ENCODE measurements at places on chromosomes 4 and X. TPM values are rescaled to one million over a fixed set of nuclear protein-coding genes. Genes with fewer than 3 reads are reported as not detected.

DNA sequence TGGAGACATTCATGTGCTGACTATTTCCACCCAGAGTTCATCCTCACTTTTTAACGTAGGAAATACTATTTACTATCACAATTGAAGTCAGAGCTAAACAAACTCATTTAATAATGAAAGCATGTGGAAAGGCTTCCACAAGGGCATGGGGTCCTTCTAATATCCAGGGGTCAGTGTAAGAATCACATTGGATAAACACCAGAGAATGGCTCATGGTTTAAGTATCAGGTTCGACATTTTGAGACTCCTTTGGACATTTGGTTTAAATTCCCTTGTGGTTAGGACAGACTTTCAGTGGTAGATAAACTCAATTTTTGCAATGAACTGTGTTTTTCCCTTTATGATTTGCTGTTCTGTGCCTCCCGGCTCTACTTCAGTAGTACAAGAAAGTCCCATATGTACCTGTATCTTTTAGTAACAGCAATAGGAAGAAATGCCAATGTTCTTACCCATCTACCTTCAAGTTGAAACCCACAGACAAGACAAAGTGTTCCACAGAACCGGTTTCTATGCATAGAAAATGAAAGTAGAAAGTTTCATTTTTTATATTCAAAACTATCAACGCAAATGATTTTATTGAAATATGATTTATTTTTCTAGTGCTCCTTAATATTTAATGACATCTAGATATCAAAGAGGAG lies 589.0 kb upstream of the FAM241A start:
- no peaks in the 10 kb centered on the region for H3K4me1 ChIP-seq
- DNase-seq: no peak
- no peaks in the 10 kb centered on the region for H3K27me3 ChIP-seq
- H3K27ac ChIP-seq: no peak overlapping the region
- no peaks in the 10 kb centered on the region for H3K36me3 ChIP-seq
- H3K4me3 ChIP-seq: no peak overlapping the region

The MID2 gene
- 52.5 TPM for total RNA-seq

DNA sequence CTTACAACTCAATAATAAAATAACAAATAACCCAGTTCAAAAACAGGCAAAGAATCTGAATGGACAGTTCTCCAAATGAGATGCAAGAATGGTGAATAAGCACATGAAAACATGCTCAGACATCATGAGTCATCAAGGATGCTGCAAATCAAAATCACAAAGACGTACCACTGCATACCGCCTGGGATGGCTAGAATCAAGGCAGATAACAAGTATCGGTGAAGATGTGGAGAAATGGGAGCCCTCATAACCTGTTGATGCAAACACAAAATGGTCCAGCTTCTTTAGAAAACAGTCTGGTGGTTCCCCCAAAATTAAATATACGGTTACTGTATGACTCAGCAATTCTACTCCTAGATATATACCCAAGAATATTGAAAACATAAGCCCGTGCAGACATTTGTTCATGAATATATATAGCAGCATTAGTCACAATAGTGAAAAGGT lies 32.5 kb downstream of the AKAP4 start:
- no peak for DNase-seq
- H3K27me3 ChIP-seq: no peaks in the 10 kb centered on the region
- no peaks in the 10 kb centered on the region for H3K4me1 ChIP-seq
- H3K36me3 ChIP-seq: no peaks in the 10 kb centered on the region
- no peak overlapping the region for H3K4me3 ChIP-seq
- no peak overlapping the region for H3K27ac ChIP-seq

DNA sequence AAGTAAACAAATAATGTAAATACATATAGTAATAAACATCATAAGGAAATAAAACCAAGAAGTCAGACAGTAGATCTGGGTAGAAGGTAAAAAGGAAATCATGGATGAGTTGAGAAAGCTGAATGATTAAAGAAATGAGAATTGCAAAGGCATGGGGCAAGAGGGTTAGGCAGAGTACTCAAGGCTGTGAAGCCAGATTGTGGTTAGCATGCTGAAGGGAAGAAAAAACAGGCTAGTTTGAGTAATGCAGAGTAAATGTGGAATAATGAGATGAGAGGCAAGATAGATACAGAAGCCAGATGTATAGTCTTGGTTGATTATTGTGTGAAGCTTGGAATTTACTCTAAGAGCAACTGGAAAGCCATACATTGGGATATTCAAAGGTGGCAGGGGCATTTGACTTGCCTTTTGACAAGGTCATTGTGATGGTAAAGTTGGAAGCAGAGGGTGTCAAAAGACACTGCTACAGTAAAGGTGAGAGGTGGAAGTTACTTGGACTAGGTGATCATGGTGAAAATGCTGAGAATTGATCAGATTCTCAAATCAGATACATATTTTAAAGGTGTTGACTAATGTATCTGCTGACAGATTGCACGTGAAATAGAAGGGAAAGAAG lies 307.0 kb downstream of the FSTL5 start:
- H3K4me3 ChIP-seq: no peak overlapping the region
- no peaks in the 10 kb centered on the region for H3K4me1 ChIP-seq
- H3K36me3 ChIP-seq: no peaks in the 10 kb centered on the region
- no peak for DNase-seq
- no peaks in the 10 kb centered on the region for H3K27me3 ChIP-seq

The VCX2 gene
- 27.8 TPM for total RNA-seq

The NXF2 gene
- not detected for total RNA-seq

GRCh38 chr4:97359826-97360225 lies 783.5 kb downstream of the STPG2 start:
- DNase-seq: no peak
- H3K27me3 ChIP-seq: no peaks in the 10 kb centered on the region
- H3K27ac ChIP-seq: no peak overlapping the region
- no peak overlapping the region for H3K4me3 ChIP-seq
- no peaks in the 10 kb centered on the region for H3K36me3 ChIP-seq

DNA sequence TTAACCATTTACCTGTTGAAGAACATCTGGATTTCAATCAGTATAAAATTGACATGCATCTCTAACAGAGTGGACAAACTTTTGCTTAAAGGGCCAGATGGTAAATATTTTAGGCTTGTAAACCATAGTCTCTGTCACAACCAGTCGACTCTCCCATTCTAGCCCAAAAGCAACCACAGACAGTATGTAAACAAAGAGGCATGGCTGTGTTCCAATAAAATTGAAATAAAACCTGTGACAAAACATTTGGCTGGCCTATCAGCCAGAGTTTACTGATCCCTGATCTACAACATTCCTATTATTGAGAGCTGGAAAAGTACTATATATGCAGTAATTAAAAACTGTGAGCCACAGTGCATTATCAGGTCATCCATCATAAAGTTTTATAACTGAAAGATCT lies 3.2 kb downstream of the CENPC start:
- H3K4me3 ChIP-seq: no peak overlapping the region
- no peak for DNase-seq
- peaks cover 11% of the 10 kb centered on the region for H3K4me1 ChIP-seq

The MGARP gene
- total RNA-seq: 0.73 TPM

DNA sequence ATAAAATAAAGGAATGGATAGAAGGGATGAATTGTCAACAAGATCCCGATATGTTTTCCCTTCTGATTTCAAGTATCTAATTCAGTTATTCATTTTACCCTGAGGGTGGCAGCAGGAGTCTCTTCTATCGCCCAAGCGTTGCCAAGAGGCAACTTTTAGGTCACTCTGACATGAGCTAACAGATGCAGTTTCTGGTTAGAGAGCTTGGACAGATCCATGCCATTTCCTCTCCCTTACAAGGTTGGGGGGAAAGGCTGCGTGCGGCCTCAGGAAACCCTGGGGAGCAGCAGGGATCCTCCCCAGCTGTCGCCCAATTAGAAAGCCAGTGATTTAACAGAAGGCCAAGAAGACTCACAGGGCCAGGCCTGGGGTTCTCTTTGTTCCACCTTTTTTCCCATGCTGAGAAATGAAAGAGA lies 35.3 kb upstream of the WAS start:
- H3K36me3 ChIP-seq: no peaks in the 10 kb centered on the region
- no peak overlapping the region for H3K27ac ChIP-seq
- no peaks in the 10 kb centered on the region for H3K4me1 ChIP-seq

The FATE1 gene
- total RNA-seq: not detected

The MAPK10 gene
- total RNA-seq: 64.9 TPM

The MXRA5 gene
- 7.4 TPM for total RNA-seq

GRCh38 chrX:153657161-153657560 lies 10.2 kb downstream of the DUSP9 start:
- no peak overlapping the region for H3K27ac ChIP-seq
- H3K4me3 ChIP-seq: no peak overlapping the region
- no peaks in the 10 kb centered on the region for H3K27me3 ChIP-seq
- no peak for DNase-seq
- no peaks in the 10 kb centered on the region for H3K36me3 ChIP-seq
- H3K4me1 ChIP-seq: no peaks in the 10 kb centered on the region

DNA sequence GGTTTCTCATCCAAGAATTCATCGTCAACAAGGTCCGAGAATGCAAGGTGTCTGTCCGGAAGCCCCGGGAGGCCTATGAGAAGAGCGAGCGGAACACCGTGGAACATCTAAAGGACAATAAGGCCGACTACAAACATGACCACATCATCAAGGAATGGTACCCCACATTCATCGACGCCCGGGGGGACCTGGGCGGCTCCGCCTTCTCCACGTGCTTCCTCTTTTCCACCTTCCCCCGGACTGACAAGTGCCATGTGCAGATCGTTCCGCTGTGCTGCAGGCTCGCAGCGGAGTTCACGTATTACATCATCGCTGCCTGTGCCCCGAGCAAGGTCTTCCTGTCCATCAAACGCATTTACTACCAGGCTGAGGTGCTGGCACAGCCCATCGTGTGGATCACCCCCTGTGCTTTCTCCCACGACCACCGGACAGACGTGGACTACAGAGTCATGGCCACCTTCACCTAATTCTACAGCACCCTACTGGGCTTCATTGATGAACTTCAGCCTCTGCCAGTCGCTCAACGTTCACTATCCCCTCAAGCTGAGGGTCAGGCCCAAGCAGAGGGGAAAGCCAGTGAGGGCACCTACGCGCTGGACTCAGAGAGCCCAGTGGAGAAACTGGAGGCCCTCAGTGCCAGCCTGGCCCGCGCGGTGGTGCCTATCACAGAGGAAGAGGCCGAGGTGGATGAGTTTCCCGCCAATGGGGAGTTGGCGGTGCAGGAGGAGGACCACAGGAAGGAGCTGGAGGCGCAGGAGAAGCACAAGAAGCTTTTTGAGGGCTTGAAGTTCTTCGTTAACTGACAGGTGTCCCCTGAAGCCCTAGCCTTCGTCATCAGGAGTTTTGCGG lies 125.9 kb upstream of the PABPC4L start:
- no peak overlapping the region for H3K27ac ChIP-seq
- no peaks in the 10 kb centered on the region for H3K36me3 ChIP-seq
- H3K4me3 ChIP-seq: no peak overlapping the region
- no peaks in the 10 kb centered on the region for H3K27me3 ChIP-seq
- no peaks in the 10 kb centered on the region for H3K4me1 ChIP-seq

The PFKFB1 gene
- 0.23 TPM for total RNA-seq

- no peaks in the 10 kb centered on the region for H3K27me3 ChIP-seq
- H3K4me1 ChIP-seq: no peaks in the 10 kb centered on the region
- no peak for DNase-seq
- H3K27ac ChIP-seq: no peak overlapping the region
- H3K36me3 ChIP-seq: no peaks in the 10 kb centered on the region
Observed at GRCh38 chr4:150155391-150155790, 77.1 kb downstream of the DCLK2 start.

The FBXW7 gene
- total RNA-seq: 21.8 TPM

DNA sequence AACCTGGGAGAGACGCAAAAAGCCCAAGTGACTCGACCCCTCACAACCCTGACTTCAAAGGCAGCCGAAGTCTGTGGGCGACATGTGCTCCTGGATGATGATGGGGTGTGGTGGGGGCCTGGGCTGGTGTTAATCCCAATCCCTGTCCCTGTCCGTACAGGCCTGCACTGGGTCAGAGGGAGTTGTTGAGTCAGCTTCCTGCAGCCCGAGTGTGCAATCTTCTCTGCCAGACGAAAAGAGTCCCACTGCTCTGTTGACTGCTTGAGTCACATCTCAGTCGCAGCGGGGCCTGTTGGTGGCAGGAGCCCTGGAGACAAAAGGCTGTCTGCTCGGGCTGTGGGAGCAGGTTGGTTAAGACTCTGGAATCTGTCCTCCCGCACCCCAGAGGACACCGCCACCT lies 10.3 kb downstream of the FAM3A start:
- H3K4me1 ChIP-seq: no peaks in the 10 kb centered on the region
- H3K27ac ChIP-seq: no peak overlapping the region
- no peak overlapping the region for H3K4me3 ChIP-seq

- no peak overlapping the region for H3K27ac ChIP-seq
- H3K27me3 ChIP-seq: no peaks in the 10 kb centered on the region
- no peak overlapping the region for H3K4me3 ChIP-seq
- H3K4me1 ChIP-seq: no peaks in the 10 kb centered on the region
- DNase-seq: no peak
Observed at GRCh38 chr4:77263247-77263646, 106.2 kb downstream of the CCNG2 start.

The XAGE1A gene
- total RNA-seq: 29.7 TPM

GRCh38 chr4:19694812-19695211 lies 556.9 kb upstream of the SLIT2 start:
- H3K27ac ChIP-seq: no peak overlapping the region
- no peaks in the 10 kb centered on the region for H3K27me3 ChIP-seq
- no peaks in the 10 kb centered on the region for H3K4me1 ChIP-seq
- DNase-seq: no peak
- H3K4me3 ChIP-seq: no peak overlapping the region

DNA sequence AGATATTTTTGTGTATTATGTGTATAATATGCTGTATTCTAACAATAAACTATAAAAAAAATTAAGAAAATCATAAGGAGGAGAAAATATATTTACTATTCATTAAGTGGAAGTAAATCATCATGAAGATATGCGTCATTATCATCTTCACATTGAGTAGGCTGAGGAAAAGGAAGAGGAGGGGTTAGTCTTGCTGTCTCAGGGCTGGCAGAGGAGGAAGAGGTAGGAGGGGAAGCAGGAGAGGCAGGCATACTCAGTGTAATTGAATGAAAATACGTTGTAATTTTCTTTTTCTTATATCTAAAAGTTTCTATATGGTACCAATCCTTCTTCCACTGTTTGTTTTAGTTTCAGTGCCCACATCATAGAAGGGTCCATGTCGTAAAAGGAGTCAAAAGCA lies 9.8 kb upstream of the TMEM185A start:
- no peaks in the 10 kb centered on the region for H3K27me3 ChIP-seq
- H3K36me3 ChIP-seq: no peaks in the 10 kb centered on the region
- H3K4me1 ChIP-seq: no peaks in the 10 kb centered on the region
- DNase-seq: no peak
- no peak overlapping the region for H3K27ac ChIP-seq

- no peaks in the 10 kb centered on the region for H3K36me3 ChIP-seq
- DNase-seq: no peak
- H3K4me3 ChIP-seq: no peak overlapping the region
- H3K27ac ChIP-seq: no peak overlapping the region
Observed at GRCh38 chrX:68681443-68681941, 34.0 kb downstream of the STARD8 start.

- no peaks in the 10 kb centered on the region for H3K27me3 ChIP-seq
- no peak overlapping the region for H3K27ac ChIP-seq
- no peaks in the 10 kb centered on the region for H3K36me3 ChIP-seq
- no peaks in the 10 kb centered on the region for H3K4me1 ChIP-seq
- no peak overlapping the region for H3K4me3 ChIP-seq
Observed at GRCh38 chr4:92128676-92129075, 175.1 kb upstream of the GRID2 start.
